Hindlimb muscle (tissue), 1 donor: ENCODE measurements at places on chromosomes 3 and 15. TPM values are rescaled to one million over a fixed set of nuclear protein-coding genes. Genes with fewer than 3 reads are reported as not detected.

- DNase-seq: no peak
These were observed 119.4 kb upstream of the IQSEC1 start for GRCh38 chr3:13192471-13193213.

GRCh38 chr15:70200511-70201424, 103.1 kb upstream of the TLE3 start:
- DNase-seq: no peak

GRCh38 chr3:35950021-35950420, 310.7 kb downstream of the ARPP21 start:
- DNase-seq: no peak

Gene GREM1
- polyA plus RNA-seq: 3.3 TPM

Gene PRSS50
- polyA plus RNA-seq: not detected

DNA sequence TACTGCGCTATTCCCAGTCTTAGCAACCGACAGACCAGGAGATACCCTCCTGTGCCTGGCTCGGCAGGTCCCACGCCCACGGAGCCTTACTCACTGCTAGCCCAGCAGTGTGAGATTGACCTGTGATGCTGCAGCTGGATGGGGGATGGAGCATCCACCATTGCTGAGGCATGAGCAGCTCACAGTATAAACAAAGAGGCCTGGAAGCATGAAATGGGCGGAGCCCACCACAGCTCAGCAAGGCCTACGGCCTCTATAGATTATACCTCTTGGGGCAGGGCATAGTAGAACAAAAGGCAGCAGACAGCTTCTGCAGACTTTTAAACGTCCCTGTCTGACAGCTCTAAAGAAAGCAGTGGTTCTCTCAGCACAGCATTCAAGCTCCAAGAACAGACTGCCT, 160.3 kb downstream of the ANXA2 start:
- no peak for DNase-seq

Gene TEX55
- polyA plus RNA-seq: not detected

- DNase-seq: no peak
These were observed 140.7 kb downstream of the CMSS1 start for GRCh38 chr3:99958222-99958912.

Gene ALDH1A3
- polyA plus RNA-seq: 10.9 TPM

Gene MNS1
- polyA plus RNA-seq: 5.1 TPM

GRCh38 chr3:173735841-173736240, 338.3 kb downstream of the NLGN1 start:
- DNase-seq: no peak

Gene UROC1
- polyA plus RNA-seq: 0.14 TPM

Gene SCG3
- polyA plus RNA-seq: not detected

Gene GPR156
- polyA plus RNA-seq: 2.7 TPM

DNA sequence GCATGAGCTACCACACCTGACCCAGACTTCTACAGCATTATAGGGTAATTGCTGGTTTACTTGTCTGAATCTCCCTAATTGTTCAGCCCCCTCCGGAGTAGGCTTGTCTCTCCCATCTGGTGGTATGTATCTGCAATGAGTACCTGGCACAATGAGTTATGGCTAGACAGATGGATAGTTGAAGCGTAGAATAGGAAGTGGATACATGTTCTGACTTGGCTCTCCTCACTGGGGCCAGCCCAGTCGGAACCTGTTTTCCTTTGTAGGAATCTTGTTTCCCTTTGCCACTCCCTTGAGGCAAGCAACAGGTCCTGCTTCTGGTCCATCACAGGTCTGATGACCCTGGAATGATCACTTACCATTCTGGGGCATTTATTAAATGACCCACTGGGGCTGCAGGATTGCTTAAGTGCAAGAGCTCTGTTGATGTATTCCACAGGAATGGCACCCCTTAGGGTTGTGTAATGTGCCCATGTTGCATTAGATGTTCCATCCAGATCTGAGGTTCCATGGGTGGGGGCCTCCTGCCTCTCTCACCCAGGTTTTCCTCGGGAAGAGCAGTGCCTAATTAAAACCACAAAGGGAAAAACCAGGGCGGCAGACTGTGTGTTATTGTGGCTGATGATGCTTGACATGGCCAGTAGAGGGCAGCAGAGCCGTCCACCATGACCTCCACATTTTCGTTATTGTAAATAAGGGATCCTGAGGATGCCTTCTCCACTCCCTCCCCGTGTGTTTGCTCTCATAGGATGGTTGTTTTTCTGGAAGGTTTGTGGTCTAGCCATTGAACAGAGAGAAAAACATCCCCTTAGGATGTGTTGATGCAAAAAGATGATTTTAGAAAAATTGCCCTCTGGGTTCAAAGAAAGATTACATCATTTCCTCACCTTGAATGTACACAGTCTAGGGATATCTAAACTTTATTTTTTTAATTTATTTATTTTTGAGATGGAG, 58.0 kb downstream of the CMTM8 start:
- DNase-seq: peak; percentile 48

DNA sequence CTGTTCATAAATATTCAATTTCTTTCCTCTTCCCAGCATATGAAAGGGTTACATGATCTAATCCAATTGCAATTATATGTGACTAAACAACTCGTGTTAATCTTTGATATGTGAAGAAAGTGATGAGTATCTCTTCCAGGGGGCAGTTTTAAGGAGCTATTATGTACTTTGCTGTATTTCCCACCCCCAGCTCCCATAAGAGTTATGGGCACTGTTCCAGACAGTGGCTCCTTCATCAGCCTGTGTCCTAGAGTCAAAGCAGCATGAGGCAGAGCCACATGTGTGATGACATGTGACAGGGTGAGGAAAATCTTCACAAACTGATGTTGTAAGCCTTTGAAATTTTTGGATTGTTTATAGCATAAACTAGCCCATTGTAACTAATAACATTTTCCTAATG, 315.4 kb downstream of the DIPK2A start:
- DNase-seq: no peak

- no peak for DNase-seq
These were observed 8.2 kb downstream of the B3GNT5 start for GRCh38 chr3:183261151-183261724.

GRCh38 chr15:74528876-74529275, 12.1 kb upstream of the ARID3B start:
- DNase-seq: no peak

Gene LNP1
- 6.1 TPM for polyA plus RNA-seq

GRCh38 chr15:78429477-78429876, 8.5 kb upstream of the IREB2 start:
- DNase-seq: no peak

Gene MUC20
- 6.6 TPM for polyA plus RNA-seq

Gene BCHE
- 53.2 TPM for polyA plus RNA-seq

DNA sequence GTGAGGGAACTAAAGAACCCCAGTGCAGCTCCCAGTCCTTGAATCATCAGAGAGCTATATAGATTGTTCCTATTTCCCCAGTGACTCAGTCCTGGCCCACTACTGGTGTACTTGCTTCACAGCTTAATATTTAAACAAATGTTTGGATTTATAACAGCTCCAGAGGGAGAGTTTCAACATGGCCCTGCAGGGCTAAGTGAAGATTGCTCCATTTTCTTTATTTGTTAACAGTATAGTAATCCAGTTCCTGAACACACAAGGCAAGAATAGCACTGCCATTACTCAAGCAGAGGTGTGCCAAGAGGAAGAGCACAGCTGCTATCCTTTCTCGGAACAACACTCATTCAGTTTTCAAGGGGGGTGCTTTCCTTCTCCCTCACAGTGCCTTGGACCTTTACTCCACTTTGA, 6.5 kb downstream of the SQOR start:
- DNase-seq: peak; percentile 43

DNA sequence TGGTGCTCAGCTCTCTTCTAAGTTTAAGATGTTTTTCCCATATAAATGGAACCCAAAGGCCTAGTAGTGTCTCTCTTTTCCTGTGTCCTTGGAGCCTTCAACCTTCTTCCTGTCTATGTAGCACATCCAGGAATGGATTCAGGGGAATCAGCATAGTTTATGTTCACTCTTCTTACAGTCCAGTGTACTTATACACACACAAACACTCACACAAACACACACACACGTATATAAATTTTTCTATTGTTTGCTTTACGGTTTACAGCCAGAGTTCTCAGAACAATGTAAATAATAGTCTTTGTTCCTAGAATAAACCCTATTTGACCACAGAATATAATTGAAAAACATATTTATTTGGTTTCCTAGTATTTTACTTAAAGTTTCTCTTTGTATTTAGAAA, 36.9 kb downstream of the STAC start:
- no peak for DNase-seq

DNA sequence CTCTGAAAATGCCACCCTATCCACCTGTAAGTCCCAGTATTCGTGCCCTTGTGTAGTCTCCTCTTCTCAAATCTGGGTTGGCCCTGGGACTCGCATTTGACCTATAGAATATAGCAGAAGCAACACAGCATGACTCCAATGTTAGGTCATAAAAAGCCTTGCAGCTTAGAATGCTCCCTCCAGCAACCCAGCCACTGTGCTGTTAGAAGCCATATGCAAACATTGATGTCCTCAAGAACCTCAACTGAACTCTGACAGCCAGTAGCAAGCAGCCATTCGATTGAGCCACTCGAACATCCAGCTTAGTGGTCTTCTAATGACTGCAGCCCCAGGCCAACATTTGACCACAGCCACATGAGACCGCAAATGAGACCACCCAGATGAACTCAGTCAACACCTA, 26.6 kb downstream of the MECOM start:
- no peak for DNase-seq

- DNase-seq: no peak
These were observed 135.9 kb downstream of the P2RY1 start for GRCh38 chr3:152970851-152971250.

- peak; percentile 11 for DNase-seq
These were observed at the start of gene COL6A5 for GRCh38 chr3:130345487-130346079. Gene COL6A5, plus strand, starts transcription at chr3:130345672. Its CDS starts 27,967 bp downstream, at chr3:130373639.

- no peak for DNase-seq
These were observed 101.3 kb upstream of the NANOGP8 start for GRCh38 chr15:35186346-35186745.

GRCh38 chr3:192751148-192751547, 23.8 kb upstream of the FGF12 start:
- DNase-seq: no peak

Gene SLC12A1
- polyA plus RNA-seq: 0.03 TPM

DNA sequence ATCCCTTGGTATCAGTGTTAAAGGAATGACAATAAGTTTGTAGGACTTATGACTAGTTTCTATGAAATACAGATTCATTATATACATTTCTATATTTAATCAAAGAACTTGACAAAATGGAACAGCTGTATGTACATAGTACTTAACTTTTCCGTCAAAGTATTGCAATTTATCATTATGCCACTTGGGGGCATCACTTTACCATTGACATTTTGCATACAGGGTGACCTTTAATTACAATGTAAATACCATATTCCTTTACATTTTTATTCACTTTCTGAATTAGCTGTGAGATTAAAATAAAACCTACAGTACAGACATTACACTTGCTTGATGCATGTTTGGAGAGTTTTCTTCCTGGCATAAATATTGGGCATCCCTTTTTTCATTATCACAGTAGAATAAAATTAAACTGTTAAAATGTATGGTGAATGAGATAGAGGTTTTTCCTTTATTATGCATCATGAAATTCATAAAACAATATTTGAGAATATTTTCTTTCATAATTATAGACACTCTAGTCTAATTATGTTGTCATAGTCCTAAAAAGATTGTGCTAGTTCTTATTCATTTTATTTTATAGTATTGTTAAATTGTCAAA, 6.9 kb downstream of the NEK11 start:
- peak; percentile 38 for DNase-seq

GRCh38 chr3:26350853-26351252, 271.7 kb upstream of the LRRC3B start:
- no peak for DNase-seq

- DNase-seq: no peak
These were observed 264.0 kb upstream of the CRBN start for GRCh38 chr3:3443482-3443881.

GRCh38 chr3:10933021-10933420, 59.5 kb upstream of the SLC6A1 start:
- no peak for DNase-seq

Gene POLQ
- polyA plus RNA-seq: 2.6 TPM

GRCh38 chr3:179955809-179956208, 80.9 kb downstream of the PEX5L start:
- DNase-seq: no peak

DNA sequence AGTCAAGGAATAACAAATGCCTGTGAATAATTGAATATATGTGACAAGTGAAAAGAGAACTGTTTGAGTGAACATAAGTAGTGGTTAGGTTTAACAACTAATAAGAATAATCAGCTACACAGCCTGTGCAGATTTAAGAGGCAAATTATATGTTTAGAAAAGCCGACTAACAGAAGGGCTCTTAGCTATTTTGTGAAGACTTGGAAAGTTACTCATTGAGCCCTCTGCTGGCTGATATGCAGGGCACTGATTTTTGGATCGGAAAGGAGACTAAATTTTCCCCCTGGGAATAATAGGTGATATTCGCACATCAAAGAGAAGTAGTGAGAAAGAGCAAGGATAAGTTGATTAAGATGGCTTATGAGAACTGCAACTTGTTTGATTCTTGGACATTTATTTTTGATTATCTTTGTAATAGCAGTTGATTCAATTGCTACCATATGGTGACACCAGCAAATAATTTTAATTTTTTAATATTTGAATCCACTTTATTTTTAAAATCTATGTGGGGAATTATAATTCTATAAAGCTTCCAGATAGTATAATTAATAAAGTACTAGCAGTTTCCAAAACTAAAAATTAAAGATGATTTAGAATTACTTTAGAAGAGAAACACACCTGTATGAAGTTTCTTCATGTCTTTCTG, 156.2 kb downstream of the NLGN1 start:
- peak; percentile 6 for DNase-seq

- DNase-seq: no peak
These were observed 568 bp upstream of the NCBP2 start for GRCh38 chr3:196942915-196943277.

DNA sequence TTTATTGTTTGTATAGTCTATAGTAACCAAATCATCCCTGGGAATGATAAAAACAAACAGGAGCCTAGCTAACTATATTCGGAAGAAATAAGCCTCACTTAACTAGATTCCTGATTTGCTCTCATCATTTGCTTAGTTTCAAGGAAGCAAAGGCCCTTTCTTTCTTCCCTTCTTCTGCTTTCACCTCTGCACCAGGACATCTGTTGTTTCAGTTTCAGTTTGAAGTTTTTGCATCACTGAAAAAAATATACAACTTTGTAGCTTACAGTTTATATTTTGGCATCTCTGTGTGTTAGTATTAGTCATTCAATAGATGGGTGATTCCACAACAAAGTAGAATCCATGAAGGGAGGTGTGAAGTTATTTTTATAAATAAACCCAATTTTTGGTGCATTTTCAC, 113.6 kb upstream of the SNTN start:
- no peak for DNase-seq
